Motor neuron (in vitro differentiated cells): ENCODE measurements at places on chromosomes 6 and 20. TPM values are rescaled to one million over a fixed set of nuclear protein-coding genes. Genes with fewer than 3 reads are reported as not detected.

DNA sequence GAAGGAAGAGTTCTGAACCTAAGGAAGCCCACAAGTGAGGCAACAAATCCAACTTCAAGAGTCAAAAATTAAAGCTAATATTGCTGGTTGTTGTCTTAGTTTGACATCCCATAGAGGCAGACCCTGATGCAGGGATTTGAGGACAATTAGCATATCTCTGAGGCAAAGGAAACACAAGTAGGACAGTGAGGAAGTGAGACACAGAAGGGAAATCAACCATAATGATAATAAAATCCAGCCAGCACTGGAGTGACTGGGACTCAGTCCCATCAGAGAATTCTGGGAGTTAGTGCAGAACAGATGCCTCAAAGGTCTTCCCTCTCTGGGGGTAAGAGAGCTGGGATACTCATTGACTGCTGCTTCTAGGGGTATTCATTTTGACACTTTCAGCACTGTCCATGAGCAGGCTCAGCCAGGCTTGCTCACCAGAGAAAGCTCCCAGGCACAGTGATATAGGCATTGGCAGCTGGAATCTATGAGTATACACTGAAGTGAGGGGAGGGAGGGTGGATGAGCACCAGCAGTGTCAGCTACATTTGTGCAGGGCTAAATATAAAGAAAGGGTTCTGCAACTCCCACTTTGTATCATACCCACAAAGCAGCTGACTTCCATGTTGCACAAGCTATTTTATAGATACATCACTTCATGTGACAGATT, 43.4 kb upstream of the SPTLC3 start:
- no peak for ATAC-seq

GRCh38 chr6:154170106-154170505, 131.1 kb downstream of the OPRM1 start:
- ATAC-seq = no peak

GRCh38 chr6:79763301-79763700, 132.2 kb downstream of the SH3BGRL2 start:
- ATAC-seq = no peak

DNA sequence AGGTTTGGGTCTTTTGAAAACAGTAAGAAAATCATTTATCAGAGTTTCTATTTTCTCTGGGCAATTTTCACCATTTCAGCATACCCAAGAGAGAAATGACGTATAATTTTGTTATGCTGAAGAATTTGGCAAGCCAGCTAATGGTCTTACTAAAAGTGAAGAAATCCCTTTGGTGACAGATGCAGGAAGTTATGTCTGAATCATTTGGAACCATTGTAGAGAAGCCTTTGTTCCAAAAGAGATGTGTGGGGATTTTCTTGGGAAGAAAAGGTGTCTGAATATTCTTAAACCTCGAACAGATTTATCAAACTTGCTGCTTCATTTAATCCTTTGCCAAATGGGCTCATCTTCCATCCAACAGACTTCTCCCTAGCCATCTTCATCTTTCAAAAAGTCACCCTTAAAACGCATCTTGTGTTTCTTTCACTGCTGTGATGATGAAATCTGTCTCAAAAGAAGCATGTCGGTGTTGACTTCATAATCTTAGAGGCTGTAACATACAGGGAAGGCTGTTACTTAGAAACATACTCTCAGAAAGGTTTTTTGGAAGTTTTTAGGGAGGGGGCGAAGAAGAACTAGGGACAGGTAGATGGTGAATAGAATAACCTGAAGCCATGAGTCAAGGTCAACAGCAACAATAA, 39.5 kb downstream of the CITED2 start:
- peak; percentile 32 for ATAC-seq

DNA sequence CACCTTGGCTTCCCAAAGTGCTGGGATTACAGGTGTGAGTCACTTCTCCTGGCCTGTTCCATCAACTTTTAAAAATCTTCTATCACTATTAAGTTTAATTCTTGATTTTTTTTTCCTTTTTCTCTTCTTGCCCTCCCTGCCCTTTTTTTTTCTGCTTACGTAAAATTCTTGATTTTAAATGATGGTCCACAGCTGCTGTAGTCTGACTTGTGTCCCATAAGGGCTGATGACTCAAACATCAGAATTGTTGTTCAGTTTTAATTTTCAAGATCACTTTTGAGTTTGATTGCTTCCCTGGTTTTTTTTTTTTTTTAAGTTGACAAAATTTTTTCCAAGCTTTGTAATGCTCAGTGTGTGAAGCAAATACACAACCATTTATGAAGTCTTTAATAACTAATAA, 61.9 kb downstream of the CBFA2T2 start:
- ATAC-seq = no peak

GRCh38 chr20:12180107-12180661, 262.5 kb downstream of the BTBD3 start:
- no peak for ATAC-seq

GRCh38 chr6:140736231-140736630, 1361.8 kb upstream of the CITED2 start:
- peak; percentile 66 for ATAC-seq

DNA sequence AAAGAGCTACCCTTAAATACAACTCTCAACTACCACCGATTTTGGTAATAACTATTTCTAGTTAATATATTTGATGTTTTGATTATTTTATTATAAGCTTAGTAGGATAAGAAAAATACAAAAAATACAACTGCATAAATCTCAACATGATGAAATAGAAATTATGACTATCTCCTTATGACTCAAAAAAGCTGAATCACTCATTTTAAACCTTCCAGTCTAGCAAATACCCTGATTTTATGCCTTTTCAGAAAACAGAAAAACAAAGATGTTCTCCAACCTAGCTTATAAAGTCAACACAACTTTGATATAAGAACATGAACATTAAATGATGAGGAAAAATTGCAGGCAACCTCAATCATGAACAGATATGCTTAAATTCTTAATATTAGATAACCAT, 40.2 kb upstream of the DSE start:
- no peak for ATAC-seq

DNA sequence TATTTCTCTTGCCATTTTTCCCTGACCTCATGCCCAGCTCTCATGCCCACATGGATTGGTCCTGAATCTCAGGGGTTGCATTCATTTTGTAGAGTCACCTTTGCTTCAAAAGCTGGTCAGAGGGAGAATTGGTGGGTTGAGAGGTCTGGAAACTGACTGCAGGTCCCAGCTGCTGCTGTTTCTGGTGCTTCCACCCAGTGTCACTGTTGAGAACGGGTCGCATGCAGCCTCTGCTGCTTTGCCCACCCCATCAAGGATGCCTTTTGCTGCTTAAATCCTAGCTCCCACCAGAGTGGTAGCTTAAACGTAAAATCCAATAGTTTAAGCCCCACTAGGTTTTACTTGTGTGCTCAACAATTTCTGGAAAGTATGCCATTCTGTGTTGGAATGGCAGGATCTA, 211.4 kb upstream of the TSHZ2 start:
- ATAC-seq = no peak

GRCh38 chr6:17985934-17986655, 1.3 kb downstream of the KIF13A start:
- ATAC-seq = no peak

- ATAC-seq = no peak
Observed at GRCh38 chr6:34657037-34657306, 39.6 kb downstream of the ILRUN start.

GRCh38 chr6:55518529-55519060, 60.4 kb downstream of the HMGCLL1 start:
- ATAC-seq = no peak

- ATAC-seq = no peak
Observed at GRCh38 chr6:1612974-1613306, 3.2 kb downstream of the FOXC1 start.

GRCh38 chr20:32536851-32537656, 48.1 kb downstream of the NOL4L start:
- peak; percentile 6 for ATAC-seq

DNA sequence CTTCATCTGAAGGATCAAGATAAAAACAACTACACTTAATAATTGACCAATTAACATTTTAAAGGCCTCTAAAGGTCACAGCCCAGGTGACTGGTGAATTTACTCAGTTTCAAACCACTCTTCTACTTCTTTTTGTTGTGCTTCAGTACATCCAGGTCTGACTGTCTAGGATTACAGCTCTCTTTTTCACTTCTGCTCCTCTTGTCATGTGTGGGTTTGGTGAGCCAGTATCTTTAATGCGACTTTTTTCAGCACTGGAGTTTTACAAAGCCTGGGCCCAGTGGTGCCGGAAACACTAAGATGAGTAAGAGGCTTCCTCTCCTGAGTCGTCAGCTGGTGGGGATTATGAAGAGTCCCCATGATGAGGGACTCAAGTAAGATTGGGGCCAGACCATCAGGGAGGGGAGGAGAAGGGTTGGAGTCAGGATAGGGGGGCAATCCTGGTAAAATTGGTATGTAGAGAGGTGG, 27.0 kb downstream of the HECA start:
- no peak for ATAC-seq

- ATAC-seq = no peak
Observed at GRCh38 chr20:60921022-60921622, 330.9 kb upstream of the CDH4 start.

DNA sequence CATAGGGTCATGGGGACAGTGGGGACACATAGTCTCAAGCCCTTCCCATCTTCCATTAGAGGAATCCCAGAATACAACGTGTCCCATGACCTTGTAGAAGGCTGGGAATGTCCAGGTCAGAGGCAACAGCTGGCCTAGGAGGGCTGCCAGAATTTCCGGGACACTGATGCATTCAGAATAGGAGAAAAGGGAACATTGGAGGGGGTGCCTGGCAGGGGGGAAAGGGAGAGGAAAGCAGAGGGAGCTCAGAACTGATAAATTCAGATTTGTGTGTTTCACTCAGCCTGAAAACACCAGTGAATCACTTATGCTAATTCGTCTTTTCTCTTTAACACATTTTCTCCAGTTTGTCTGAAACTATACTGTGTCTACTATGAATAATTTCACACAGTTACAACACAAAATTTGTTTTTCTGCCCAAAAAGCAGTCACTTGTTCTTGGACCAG, 35.5 kb upstream of the BMP2 start:
- no peak for ATAC-seq

- ATAC-seq = no peak
Observed at GRCh38 chr6:19668710-19669109, 168.5 kb upstream of the ID4 start.

DNA sequence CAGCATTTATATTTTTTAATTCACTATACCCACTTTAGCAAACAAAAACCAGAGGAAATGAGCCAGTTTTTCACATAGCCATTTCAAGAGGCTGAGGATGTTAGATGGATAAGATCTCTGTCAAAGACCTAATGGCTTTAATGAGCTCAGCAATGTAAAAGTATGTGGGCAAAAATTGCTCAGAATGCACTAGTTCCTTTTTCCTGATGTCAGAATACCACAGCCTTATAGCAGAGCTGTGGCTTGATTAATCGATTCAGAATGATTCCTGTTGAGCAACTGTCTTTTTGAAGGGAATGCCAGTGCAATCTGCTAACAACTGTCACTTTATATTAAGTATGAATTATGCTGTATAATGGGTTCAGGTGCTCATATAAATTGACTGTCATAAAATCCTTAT, 100.6 kb upstream of the HIVEP1 start:
- ATAC-seq = no peak

- no peak for ATAC-seq
Observed at GRCh38 chr6:67976486-67976885, 658.6 kb upstream of the ADGRB3 start.

DNA sequence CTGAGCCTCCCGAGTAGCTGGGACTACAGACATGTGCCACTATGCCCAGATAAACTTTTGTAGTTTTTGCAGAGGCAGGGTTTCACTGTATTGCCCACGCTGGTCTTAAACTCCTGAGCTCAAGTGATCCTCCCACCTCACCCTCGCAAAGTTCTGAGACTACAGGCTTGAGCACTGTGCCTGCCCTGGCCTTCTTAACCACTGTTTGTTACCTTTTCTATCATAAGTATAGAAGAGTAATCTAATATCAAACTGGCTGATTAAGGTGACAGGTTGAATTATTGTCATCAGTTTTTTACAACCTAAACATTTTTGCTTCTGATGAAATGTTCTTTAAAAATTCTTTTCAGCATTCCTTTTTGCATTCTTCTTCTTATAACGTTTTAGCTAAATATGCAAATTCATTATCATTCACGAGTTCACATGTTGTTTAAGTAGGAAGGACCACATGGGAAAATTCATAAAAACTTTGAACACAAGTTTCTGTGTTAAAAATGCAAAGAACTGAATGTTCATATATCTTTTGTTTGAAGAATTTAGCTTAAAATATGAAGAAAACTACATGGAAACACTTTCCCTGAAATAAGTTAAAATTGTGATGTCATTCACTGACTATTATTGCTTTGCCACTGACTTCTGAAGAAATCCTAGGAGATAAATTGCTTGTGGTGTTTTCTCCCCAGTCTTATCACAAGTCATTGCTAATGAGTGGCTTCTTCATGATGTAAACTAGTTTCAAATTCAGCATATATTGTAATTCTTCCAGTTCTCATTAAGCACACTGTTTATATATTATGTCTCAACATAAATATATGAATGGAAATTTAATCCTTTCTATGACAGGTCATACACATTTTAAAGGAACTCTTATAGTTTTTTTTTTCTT, 106.7 kb downstream of the ADGRB3 start:
- no peak for ATAC-seq

- ATAC-seq = peak; percentile 28
Observed at GRCh38 chr20:49353348-49353747, 75.5 kb upstream of the ZNFX1 start.

DNA sequence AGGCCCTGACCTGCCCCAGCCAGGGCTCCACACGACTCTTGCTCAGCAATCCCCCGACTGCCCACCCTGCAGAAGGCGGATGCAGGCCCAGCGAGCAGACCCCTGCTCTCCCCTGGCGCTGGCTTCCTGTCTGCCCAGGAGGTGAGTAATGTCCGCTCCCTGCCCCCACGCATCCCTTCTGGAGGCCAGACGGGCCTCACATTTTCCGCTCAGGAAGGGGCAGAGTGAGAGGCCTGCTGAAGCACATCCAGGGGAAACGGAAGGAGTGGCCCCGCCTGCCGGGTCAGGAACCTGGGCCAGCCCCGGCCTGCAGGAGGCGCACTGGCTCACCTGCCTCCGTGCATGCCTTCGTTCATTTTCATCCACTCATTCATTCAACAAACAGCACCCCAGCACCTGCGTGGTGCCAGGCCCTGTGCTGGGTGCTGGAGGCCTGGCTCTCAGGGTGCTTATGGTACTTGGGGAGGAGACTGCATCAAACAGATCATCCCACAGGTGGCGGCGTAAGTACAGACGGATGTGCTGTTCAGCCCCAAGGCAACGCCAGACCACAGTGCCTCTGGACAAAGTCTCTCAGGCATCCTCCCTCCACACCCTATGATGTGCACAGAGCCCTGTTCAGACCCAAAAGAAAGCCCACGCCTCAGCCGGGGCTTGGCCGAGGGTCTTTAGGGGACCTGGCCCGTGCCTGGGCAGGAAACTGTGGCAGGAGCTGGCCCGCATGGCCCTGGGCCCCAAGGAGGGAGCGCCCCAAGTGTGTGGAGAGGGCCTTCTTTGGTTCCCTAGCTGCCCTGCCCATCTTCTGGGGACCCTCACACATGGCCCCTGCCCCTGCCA, 112.1 kb downstream of the ASXL1 start:
- peak; percentile 43 for ATAC-seq

- no peak for ATAC-seq
Observed at GRCh38 chr6:89509777-89510281, 76.9 kb downstream of the ANKRD6 start.

GRCh38 chr6:145147559-145147958, 587.8 kb downstream of the EPM2A start:
- ATAC-seq = peak; percentile 88

SPTLC3 gene
- total RNA-seq = 1.0 and 1.4 TPM in 2 replicates

COL12A1 gene
- 0.26 and 0.37 TPM in 2 replicates for total RNA-seq

SCUBE3 gene
- 2.4 and 2.9 TPM in 2 replicates for total RNA-seq

TSPYL1 gene
- total RNA-seq = 44.9 and 50.5 TPM in 2 replicates

LY86 gene
- total RNA-seq = not detected in 2 replicates

DEFB112 gene
- not detected in 2 replicates for total RNA-seq

CLVS2 gene
- total RNA-seq = 1.5 and 1.6 TPM in 2 replicates

BFSP1 gene
- total RNA-seq = 0.38 and 0.49 TPM in 2 replicates

COL21A1 gene
- 107 and 124 TPM in 2 replicates for total RNA-seq

EPHA7 gene
- 32.1 and 37.4 TPM in 2 replicates for total RNA-seq

BMP6 gene
- 0.78 TPM in 2 replicates for total RNA-seq
